ENCODE measurements at places on chromosomes 7 and 10. TPM values are rescaled to one million over a fixed set of nuclear protein-coding genes. Genes with fewer than 3 reads are reported as not detected.

GRCh38 chr10:84901885-84902284 is 573.5 kb downstream of the CCSER2 start:
- no peak for DNase-seq

- DNase-seq: no peak
Observed at GRCh38 chr7:131544449-131545301, 11.8 kb downstream of the PODXL start.

DNA sequence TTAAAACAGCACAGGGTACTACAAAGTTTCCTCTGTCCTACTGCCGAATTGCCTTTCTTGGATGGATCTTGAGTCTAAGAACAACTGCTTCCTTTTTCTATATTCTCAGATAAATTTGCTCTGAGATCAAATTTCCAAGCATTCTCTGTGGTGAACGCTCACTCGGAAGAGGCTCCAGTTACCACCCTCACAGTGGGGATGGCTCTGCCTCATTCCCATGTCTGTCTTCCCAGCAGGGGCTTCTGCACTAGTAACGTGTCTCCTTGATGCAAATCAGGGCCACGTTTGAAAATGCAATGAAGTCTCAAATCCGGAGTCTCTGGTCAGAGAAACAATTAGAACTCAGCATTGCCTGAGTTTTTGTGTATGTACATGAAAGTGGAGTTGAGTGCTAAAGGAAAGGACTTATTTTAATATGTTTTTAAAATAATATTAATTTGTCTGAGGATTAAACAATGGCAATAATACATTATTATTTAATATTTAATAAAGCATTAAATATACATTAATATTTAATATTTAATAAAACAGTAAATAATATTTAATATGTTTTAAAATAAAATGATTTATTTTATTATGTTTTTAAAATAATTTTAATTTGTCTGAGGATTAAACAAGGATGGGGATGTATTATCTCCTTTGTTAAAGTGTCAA is 61.8 kb downstream of the INHBA start:
- DNase-seq: no peak

- no peak for DNase-seq
Observed at GRCh38 chr10:74681917-74682627, 144.3 kb upstream of the KAT6B start.

The GDF10 gene
- 0.75 TPM for total RNA-seq

GRCh38 chr7:26189697-26190096 is 10.8 kb downstream of the HNRNPA2B1 start:
- no peak for DNase-seq

The TRA2A gene
- total RNA-seq: 155 TPM
